CD4-positive, CD25-positive, alpha-beta regulatory T cell (primary cell): ENCODE measurements at places on chromosomes 4 and X. TPM values are rescaled to one million over a fixed set of nuclear protein-coding genes. Genes with fewer than 3 reads are reported as not detected.

Gene OCRL
- polyA plus RNA-seq, result 0.14 TPM

DNA sequence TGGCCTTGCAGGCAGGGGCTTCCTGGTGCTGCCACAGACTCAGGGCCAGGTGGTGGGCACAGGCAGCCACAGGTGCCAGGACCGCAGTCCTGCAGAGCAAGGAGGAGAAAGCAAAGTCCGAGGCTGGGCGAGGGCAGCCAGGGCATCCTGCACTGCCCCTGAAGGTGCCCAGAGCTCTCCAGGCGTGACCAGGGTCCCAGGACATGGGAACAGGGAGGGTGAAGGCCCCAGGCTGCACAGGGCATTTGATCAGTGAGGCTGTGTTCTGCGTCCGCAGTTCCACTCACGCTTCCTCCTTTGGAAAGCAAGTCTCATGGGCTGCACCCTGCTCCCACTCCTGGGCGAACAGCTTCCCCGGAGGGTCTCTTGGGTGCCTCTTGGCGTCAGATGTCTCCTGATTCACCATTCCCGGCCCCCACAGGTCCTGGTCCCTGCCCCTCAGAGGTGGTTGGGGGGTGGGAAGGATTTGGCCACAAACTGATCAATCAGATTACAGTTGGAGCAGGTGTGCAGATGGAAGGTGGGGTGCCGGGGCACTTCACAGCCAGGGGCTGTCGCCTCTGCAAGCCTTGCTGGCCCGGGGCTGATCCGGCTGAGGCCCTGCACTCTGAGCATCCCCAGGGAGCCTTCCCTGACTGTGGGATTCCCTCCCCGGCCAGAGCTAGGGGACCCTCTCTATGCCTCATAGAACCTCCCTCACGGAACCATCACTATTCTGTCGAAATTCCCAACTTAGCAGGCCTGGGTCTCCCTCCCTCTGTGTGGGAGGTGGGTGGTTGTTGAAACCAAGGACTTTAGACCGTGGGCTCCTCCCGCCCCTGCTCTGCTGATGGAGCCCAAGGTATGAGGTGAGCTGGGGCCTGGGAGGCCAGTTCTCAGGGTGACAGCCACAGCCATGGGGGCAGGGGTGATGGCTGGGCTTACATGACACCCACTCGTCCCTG, 3.3 kb downstream of the SH3TC1 start:
- H3K36me3 ChIP-seq, result peaks cover 6% of the 10 kb centered on the region
- peaks cover 58% of the 10 kb centered on the region for H3K4me1 ChIP-seq
- no peak overlapping the region for H3K4me3 ChIP-seq
- no peaks in the 10 kb centered on the region for H3K27me3 ChIP-seq

GRCh38 chr4:38503689-38504395, 160.2 kb upstream of the KLF3 start:
- peaks cover 13% of the 10 kb centered on the region for H3K4me1 ChIP-seq
- DNase-seq, result no peak
- peaks cover 7% of the 10 kb centered on the region for H3K27me3 ChIP-seq
- H3K4me3 ChIP-seq, result no peak overlapping the region
- no peaks in the 10 kb centered on the region for H3K36me3 ChIP-seq

DNA sequence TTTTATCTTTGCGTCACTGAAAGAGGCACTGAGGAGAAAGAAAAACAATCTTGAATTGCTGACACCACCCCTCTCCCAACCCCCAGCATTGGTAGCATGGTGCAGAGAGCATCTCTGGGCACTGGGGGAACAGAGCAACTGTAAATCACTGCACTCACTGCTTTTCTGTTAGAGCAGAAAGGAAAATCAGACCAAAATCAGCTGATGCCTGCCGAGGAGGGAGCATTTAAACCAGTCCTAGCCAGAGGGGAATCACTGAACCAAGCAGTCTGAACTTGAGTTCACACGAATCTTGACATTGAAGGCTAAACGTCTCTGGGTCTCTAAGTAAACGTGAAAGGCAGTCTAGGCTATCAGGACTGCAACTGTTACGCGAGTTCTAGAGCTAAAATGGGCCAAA, 205.8 kb downstream of the SPANXN4 start:
- H3K27me3 ChIP-seq, result no peaks in the 10 kb centered on the region
- H3K4me1 ChIP-seq, result no peaks in the 10 kb centered on the region
- no peak overlapping the region for H3K27ac ChIP-seq
- H3K36me3 ChIP-seq, result no peaks in the 10 kb centered on the region
- no peak overlapping the region for H3K4me3 ChIP-seq
- no peak for DNase-seq

DNA sequence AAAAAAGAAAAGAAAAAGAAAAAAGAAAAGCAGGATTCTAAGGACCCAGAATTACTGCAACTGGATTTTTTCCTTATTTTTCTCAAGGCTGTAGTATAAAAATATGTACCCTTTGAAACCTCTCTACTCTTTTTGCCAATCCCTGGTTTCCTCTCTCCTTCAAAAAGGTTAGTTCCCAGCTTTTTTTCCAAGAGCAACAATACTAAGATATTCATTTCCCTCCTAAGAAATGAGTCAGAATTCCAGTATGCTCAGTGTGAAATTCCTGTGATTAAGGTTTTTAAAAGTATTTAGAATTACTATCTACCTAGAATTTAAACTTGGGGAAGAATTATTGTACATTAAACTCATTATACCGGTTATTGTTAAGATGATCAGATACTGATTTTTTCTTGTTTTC, 22.0 kb downstream of the SMIM14 start:
- H3K27me3 ChIP-seq, result no peaks in the 10 kb centered on the region
- no peaks in the 10 kb centered on the region for H3K4me1 ChIP-seq
- DNase-seq, result no peak

Gene MAP3K15
- polyA plus RNA-seq, result not detected

GRCh38 chrX:123425471-123425870, 241.4 kb downstream of the GRIA3 start:
- no peaks in the 10 kb centered on the region for H3K36me3 ChIP-seq
- no peaks in the 10 kb centered on the region for H3K4me1 ChIP-seq
- H3K27ac ChIP-seq, result no peak overlapping the region
- no peak for DNase-seq
